ENCODE measurements at places on chromosomes 16 and 17. TPM values are rescaled to one million over a fixed set of nuclear protein-coding genes. Genes with fewer than 3 reads are reported as not detected.
A peak's percentile ranks its signal among the peaks of the same experiment; 100 is the strongest.

The SLC12A3 gene
- total RNA-seq = not detected

GRCh38 chr16:49431040-49431439 lies 57.4 kb downstream of the C16orf78 start:
- no peak for DNase-seq

- DNase-seq = peak; percentile 96
These were observed 5.7 kb downstream of the CSNK1D start for GRCh38 chr17:82267575-82268379.

The DHODH gene
- total RNA-seq = 8.7 TPM

DNA sequence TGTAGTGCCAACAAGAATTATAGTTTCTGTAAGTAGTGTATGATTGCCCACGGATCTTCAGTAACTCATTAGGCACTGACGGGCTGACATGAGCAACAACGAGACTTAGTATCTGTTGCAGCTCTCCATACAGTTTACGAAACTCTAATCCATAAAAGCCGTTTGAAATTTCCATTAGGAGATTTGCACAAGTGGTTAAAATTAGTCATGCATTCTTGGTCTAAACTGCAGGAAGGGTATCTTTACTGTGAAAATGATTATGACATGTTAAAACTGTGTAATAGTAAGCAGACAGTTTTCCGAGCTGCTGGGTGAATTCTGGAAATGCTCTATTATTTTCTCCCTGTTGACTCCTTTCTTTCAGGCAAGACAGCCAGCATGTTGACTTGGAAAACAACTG lies 605.0 kb downstream of the WWOX start:
- DNase-seq = no peak

- no peak for DNase-seq
These were observed 29.1 kb downstream of the AKAP1 start for GRCh38 chr17:57114085-57114673.
